D721Med (cell line): ENCODE measurements at places on chromosomes 4 and X.

- DNase-seq, result peak; percentile 30
Observed at GRCh38 chrX:135974279-135974856, 580 bp upstream of the MMGT1 start.

GRCh38 chr4:61575796-61576195, 375.7 kb downstream of the ADGRL3 start:
- DNase-seq, result no peak

DNA sequence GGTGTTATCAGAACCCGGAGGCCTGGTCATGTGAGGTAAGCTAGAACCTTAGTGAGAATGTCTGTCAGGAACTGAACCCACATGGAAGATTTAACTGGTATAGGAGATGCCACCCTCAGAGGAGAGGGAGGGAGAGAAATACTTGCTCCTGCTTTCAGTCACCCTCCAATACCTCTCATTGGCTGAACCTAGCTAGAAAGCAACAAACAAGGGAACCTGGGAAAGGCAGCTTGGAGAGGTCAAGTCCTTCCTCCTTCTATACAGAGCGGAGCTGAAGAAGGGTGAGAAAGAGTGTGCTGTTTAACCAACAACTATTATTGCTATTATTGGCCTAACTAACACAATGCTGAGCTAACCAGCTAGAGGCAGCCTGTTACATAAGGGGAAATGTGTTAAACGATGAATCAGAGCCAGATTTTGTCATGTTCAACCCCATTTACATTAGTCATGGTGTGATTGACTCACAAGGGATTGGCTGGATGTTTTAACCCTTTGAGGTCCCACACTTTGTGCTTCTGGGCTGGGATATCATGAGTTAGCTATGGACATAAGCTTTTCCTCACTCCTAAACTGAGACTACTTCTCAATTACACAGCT, 96.5 kb upstream of the ESX1 start:
- DNase-seq, result no peak

GRCh38 chr4:43286137-43286536, 393.6 kb downstream of the GRXCR1 start:
- no peak for DNase-seq

DNA sequence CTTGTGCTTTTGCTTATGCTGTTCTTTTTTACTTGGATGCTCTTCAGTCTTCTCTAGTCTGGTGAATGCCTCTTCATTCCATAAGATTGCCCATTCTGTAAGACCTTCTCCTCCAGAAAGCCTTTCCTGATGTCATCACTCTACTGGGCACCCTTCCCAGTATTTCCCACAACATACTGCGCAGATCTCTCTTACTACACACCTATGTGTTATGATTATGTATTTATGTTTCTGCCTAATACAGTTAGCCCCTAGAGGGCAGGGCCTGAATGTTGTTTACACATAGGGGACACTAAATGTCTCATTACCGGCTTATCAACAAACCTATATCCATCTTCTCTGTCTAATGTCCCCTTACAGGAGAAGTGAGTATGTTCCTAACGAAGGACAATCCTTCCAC, 21.1 kb downstream of the AIFM1 start:
- no peak for DNase-seq

DNA sequence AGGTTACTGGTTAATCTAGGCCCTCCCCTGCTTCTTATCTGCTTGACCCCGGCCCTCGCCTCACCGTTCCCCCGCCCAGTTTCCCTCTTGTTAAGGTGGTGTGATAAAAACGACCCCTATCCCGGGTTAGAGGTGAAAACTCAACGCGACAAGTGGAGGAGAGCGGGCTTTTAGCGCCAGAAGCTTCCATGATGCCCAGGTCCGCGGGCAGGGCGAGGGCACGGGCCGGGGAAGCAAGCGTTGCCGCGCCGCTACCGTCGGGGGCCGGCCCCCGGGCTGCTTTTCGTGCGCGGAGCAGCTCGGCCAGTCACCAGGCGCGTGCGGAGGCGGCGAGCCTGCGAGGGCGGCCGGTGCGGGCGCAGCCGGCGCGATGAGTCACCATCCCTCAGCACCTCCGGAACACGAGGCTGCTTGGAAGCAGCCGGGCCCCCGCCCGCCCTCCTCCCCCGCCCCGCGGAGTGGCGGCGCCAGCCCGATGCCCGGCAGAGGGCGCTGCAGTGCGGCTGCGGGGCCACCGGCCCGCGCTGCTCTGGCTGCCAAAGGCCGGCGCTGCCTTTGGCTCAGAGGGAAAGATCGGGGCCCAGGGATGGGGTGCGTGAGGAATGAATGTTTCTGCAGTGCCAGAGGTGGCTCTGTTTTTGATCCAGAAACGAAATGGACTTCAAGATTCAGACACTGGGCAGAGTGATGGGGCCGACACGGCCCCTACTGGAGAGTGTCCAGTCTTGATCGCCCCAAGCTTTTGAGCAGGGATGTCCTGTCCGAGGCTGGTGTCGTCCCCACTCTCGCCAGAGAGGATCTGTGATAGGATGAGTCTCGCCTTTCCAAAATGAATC, 107.8 kb downstream of the NHSL2 start:
- DNase-seq, result no peak

DNA sequence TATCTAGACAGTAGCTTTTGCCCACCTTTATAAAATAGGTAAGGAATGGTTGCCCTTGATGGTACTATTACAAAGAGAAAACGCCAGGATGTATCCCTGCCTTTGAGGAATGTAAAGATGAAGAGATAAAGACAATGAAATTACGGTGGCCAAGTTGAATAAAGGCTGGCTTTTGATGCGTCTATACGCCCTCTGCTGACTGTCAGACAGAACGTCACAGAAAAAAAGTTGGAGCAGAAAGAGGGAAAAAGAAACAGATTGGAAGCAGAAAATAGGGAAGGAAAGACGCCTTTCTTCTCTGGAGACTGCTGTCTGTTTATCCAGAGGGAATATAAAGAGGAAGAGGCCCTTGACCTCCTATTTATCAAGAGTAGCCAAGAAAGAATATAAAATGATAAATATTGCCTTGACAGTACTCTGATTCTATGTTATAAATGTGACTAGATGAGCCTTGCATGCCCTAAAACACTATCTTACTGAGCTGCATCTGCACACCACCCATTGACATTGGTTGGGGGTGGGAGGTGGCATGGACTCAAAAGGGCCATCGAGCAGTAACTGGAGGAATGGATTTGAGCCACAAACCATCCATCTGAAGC, 30.6 kb downstream of the PCDH19 start:
- no peak for DNase-seq

DNA sequence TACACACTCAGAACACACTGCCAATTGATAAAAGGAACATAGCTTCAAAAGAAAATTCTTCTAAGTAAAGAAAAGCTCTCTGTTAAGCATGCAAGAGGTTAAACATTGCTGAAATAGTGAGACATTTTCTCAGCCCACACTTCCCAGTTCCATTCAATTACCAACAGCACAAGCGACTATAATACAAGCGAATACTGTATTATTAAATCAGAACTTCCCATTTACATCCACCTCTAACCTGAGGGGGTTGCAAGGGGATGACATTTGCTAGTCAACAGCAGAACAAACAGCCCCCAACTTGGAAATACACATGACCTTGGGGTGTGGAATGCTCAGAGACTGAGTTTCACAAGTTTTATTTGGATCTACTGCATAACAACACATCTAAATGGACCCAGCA, 1.1 kb downstream of the FSTL5 start:
- no peak for DNase-seq

DNA sequence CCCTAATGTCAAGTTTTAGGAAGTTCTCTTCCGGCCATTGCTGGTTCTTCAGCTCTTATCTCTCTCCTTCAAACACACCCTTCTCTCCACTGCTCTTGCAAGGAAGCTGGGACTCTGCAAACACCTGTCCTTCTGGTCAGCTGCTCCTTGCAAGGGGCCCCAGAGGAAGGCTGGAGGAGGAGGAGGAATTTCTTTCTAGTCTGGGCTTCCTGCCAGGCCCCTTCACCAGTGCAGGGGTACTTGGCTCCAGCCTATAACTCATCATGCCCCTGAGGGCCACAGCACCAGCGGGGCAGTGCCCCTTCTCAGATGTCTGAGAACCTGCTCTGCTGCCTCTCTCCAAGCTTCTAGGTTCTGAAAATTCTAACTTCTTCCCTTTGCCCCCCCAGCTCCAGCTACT, 46.7 kb downstream of the REELD1 start:
- no peak for DNase-seq

GRCh38 chrX:29318012-29318411, 730.8 kb downstream of the IL1RAPL1 start:
- no peak for DNase-seq

- DNase-seq, result no peak
Observed at GRCh38 chr4:100008048-100008447, 58.0 kb upstream of the H2AZ1 start.
